ENCODE measurements at places on chromosomes 6 and 20.

GRCh38 chr20:15922556-15922955, 650.7 kb downstream of the KIF16B start:
- DNase-seq = no peak

DNA sequence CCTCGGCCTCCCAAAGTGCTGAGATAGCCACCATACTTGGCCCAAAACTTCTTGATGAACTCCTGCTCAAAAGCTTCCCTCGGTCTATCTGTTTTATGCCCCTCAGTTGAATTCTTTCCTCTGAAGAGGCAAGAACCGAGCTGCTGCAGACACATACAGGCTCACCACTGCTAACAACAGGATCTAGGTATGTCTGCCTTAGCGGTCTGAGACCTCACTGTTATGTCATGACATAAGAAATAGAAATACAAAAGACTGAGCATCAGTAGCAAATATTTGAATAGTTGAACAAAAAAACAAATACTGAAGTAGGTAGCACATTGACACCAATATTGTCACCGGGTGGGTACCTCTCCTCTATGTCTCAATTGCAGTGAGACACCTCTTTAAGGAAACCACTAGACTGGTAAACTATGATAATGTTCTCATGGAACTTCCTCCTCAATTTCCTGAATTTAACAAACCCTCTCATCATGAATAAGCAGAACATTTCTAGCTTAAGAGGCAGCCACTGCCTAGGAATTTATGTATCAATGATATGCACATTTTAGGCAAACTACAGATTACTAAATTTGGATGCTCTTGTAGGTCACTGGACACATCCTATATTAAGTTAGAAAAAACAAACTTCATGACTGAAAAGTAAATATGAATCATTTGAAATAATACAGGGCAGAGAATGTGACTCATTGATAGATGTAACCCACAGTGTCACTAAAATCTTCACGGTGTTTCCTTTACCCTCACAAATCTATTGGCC, 9.4 kb upstream of the STXBP5 start:
- DNase-seq = no peak

DNA sequence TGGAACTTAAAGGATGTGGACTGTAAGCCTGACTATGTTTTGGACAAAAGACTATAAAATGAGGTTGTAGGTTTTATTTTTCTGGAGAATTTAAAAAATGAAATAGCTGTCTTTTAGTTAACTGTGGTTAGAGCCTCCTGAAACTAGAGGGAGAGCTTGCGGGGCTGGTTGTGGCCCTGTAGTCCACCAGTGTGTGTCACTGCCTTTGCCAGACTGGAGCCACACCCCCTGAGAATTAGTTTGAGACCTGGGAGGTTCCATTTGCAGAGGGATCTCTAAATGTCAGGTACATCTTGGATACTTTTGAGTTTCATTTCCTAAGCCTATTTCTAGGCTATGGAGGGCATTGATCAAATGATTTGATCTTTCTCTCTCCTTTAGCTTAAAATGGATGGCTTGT, 20.8 kb downstream of the ZC2HC1B start:
- DNase-seq = no peak

- DNase-seq = no peak
Observed at GRCh38 chr6:111230351-111231089, 143.2 kb downstream of the SLC16A10 start.

- no peak for DNase-seq
Observed at GRCh38 chr20:13118676-13119075, 102.4 kb upstream of the ISM1 start.

- no peak for DNase-seq
Observed at GRCh38 chr20:37877832-37878772, 24.8 kb upstream of the VSTM2L start.

- no peak for DNase-seq
Observed at GRCh38 chr20:59178983-59179595, 15.5 kb downstream of the ZNF831 start.

DNA sequence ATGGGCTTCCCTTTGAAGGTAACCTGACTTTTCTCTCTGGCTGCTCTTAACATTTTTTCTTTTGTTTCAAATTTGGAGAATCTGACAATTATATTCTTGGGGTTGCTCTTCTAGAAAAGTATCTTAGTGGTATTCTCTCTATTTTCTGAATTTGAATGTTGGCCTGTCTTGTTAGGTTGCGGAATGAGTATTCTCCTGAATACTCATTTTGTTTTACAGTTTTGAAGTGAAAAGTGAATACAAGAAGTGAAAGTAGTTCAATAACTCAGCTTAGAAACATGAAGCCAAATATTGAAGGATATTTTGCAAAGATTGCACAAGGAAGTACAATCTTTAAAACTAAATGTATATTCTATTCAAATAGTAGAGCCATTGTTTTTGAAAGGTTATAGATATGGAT, 120.2 kb upstream of the MAP3K4 start:
- DNase-seq = no peak

GRCh38 chr6:29708432-29709179, 14.6 kb upstream of the HLA-F start:
- peak; percentile 72 for DNase-seq

DNA sequence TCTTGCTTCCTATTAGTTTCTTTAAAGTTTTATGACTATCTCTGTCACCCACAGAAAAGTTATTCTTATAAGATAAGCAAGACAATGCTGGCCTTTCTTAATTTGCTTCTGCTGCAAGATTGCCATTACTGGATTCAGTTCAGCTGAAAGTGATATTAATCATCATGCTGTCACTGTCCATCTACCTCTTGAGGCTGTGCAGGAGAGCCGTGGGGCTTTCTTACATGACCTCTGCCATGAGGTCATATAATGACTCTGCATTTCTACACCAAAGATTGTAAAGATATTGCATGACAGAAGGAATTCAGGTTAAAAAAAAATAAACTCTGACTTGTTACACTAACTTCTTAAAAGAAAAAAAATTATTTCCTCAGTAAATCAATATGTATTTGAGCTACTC, 106.9 kb downstream of the TRDN start:
- no peak for DNase-seq

DNA sequence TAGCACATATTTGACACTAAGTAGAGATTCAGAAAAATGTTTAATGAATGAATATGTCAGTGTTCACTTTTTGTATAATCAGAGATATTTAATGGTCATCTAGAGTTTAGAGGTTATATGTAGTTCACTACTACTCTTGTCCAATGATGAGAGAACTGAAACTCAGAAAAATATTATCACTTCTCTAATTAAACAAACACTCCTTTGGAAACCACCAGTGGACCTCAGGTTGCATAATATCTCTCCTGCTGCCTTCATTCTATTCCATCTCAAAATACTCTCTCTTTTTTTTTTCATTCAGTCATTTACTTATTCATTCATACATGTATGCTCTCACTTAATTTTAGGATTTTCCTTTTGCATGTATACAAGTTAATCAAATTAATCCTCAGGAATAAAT, 423.1 kb upstream of the RNF217 start:
- no peak for DNase-seq

GRCh38 chr6:151092591-151092990, 147.2 kb upstream of the AKAP12 start:
- no peak for DNase-seq

- no peak for DNase-seq
Observed at GRCh38 chr6:90572856-90573255, 14.0 kb downstream of the MAP3K7 start.

DNA sequence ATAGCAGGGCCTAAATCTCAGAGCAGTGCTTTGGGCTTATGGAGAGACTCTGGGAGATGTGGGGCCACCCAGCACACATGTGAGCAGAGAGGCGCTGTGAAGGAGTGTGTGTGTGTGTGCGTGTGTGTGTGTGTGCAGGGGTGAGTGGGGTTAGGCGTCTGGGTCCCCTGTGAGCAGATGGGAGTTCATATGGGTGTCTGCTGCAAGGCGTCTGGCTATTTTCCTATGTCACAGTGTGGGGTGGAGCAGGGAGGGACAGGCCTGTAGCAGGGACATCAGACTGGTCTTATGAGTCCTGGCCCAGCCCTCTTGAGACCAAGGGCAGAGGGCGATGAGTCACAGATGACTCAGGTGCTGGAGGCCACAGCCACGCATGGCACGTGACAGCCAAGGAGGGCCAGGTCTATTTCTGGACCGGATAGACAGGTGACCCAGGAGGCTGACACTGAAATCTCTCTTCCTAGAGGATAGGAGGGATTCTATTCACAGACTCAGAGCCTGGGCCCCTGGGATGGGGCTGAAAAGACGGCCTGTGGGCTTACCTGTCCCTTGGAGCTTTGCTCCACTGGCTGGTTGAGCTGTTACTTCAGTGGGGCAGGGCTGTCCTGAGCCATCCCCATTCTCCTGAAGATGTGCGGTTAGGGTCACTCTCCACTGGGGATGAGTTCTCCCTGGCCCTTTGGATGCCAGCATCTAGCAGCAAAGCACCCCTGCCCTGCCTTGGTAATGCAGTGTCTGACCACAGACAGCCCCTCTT, 28.9 kb downstream of the VEGFA start:
- no peak for DNase-seq
